ENCODE measurements at places on chromosomes 11 and 22.

DNA sequence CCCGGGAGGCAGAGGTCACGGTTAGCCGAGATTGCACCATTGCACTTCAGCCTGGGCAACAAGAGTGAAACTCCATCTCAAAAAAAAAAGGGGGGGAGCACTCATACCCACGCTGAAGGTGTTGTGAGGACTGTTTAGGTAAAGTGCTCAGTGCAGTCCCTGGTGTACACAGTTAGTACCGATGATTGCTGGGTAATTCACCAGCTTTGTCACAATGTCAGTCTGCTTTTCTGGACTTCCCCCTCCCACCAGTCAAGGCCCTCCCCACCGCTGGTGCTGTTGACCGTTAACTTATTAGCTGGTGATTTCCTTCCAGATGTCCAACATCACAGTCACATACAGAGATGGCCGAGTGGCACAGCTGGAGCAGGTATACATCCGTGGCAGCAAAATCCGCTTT, 11.9 kb downstream of the SNRPD3 start:
- no peak for DNase-seq

GRCh38 chr11:128616161-128616560, 28.8 kb upstream of the ETS1 start:
- no peak for DNase-seq

GRCh38 chr11:15493921-15494620, 379.3 kb downstream of the INSC start:
- no peak for DNase-seq

GRCh38 chr11:64436000-64436399, 77.0 kb downstream of the RPS6KA4 start:
- no peak for DNase-seq

DNA sequence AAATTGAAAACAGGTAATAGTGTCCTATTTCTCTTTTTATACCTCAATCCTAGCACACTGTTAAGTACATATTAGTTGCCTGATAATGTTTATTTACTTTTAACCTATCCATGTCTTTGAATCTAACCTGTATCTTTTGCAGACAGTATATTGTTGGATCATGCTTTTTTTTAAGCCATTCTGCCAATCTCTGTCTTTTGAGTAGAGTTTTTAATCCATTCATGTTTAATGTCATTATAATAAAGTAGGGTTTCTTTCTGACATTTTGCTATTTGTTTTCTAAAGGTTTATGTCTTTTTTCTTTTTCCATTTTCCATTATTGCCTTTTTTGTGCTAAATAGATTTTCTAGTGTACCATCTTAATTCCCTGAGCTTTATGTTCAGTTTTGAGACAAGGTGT, 23.8 kb upstream of the DEPDC7 start:
- DNase-seq: no peak

DNA sequence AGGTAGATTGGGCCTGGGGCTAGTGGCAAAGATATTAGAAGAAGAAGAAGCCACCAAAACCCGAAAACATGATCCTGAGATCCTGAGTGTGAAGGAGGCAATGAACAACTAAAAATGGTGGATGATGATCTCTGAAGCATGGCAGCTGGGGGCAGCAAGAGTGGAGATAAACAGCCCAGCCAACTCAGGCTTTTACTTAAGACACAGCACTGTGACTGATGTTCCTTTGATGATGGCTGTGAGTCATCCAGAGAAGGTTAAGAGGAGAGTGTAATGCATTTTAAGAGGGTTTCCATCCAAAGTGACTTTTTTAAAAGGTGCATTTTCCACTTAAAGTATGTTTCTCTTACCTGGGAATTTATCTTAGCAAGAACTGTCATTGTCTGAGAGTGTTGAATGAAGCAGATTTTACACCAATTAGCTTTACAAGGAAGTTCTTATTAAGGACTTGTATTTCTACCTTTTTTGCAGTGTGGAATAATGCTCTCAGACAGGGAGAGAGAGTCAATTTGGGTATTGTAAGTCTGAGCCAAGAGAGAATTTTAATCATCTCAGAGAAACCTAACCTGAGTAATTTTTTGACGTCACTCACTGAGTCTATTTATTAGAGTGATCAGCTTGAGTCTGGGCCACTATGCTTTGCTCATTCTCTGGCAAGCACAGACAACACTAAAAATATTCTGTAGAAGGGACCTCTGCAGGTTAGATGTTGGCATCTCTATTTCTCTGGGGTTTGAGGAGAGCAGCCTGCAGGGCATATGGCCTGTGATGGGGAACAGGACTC, 14.1 kb upstream of the CALCB start:
- DNase-seq: no peak

- DNase-seq: no peak
Observed at GRCh38 chr11:68014157-68014946, 4.2 kb downstream of the ALDH3B1 start.

Measured in left ventricle myocardium inferior (tissue), 1 donor.